Left ventricle myocardium inferior (tissue), 1 donor: ENCODE measurements at places on chromosomes 2 and 18. TPM values are rescaled to one million over a fixed set of nuclear protein-coding genes. Genes with fewer than 3 reads are reported as not detected.

Gene CCDC102B
- 6.1 TPM for total RNA-seq

Gene TEX44
- total RNA-seq = not detected

- no peak for DNase-seq
Observed at GRCh38 chr2:10385501-10385900, 62.6 kb downstream of the ODC1 start.

DNA sequence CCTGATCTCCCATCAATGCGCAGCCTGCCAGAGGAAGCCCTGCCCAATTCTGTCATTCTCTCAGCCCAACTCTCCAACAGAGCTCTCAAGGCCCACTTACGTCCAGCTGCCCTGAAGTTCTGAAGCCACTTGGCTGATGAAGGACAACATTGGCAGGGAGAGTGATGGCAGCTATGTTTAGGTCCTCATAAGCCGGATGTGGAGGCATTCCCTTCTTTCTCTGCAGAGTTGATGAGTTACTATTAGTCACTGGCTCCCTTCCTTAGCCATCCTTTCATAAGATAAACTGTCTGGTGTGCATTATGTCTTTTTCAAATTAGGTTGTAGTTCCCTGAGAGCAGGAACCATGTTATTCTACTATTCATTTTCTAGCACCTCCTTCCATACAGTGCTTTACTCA is 22.5 kb upstream of the TACR1 start:
- DNase-seq = no peak

DNA sequence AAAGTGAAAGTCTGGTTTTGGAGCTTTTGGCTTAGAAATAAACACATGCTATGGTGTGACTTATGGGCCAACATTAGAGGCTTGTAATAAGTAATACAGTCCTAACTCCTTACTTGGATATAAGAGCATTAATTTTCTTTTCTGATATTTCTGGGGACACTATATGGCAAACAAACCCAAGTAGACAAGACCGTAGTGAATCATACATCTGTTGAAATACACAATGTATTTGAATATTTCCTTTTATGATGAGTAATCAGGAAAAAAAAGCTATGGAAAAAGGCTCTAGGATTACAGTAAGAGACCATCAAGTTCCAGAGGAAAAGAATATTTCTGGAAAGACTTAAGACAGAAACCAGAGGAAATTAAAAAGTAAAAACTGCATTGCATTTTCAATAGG is 146.0 kb upstream of the CYP26B1 start:
- DNase-seq = no peak
